ENCODE measurements at places on chromosomes 7 and 10.

DNA sequence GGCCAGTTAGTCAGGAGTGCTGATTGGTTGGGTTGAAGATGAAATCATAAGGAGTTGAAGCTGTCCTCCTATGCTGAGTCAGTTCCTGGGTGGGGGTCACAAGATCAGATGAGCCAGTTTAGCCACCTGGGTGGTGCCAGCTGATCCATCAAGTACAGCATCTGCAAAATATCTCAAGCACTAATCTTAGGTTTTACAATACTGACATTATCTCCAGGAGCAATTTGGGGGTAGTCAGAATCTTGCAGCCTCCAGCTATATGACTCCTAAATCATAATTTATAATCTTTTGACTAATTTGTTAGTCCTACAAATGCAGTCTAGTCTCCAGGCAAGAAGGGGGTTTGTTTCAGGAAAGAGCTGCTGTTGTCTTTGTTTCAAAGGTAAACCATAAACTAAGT, 184.1 kb upstream of the STK17A start:
- no peak for DNase-seq

GRCh38 chr10:110372656-110373055, 67.9 kb upstream of the SMNDC1 start:
- DNase-seq = no peak

GRCh38 chr7:18212758-18213157, 185.1 kb upstream of the PRPS1L1 start:
- DNase-seq = no peak

DNA sequence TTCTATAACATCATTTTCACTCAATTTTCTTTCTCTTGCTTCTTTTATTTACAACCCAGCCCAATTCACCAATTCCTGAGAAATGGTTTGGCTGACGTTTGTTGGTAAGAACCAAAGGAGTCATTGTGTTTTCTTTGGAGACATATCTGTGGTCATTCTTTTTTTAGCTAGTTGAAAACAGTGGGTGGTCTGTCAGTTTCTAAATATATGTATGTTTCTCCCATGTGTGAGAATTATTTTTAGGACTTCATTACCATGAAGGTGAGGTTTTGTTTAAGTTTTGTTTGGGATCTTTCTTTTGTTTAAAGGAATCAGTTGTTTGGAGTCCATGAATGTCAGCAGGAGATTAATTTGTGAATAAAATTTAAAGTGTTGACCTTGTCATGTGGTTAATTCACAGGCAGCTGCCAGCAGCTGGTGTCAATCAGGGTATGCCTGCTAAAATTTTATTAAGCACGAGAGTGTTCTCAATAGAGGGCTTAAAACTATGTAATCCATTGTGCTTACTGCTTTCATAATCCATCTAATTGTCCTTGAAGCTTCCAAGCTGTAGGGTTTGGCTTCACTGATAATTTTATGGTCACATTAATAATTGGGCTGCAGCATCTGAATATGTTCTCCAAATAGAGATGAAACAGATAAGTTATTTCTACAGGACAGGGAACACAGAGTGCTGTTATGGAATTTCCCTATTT, 38.7 kb downstream of the INSYN2A start:
- no peak for DNase-seq

DNA sequence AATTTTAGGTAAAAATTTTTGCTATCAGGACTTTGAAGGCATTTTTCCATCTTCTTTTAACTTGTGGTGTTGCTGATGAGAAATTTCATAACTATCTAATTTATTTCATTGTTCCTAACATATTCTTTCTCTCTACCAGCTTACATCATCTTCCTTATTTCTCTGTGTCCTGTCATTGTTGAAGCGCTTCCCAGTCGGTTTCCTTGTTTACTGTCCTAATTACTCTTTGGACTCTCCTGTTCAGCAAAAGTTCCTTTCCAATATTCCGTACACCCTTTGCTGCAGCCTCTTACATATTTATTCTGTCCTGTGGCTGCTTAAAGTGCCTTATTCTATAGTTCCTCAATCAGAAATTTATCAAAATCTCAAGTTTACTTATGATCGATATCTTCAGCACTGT, 609.0 kb upstream of the FZD8 start:
- DNase-seq = no peak

- no peak for DNase-seq
Measured at GRCh38 chr7:78111386-78111785, 312.8 kb downstream of the PHTF2 start.

- DNase-seq = no peak
Measured at GRCh38 chr10:59387951-59388670, 25.8 kb upstream of the FAM13C start.

- DNase-seq = no peak
Measured at GRCh38 chr10:6465437-6465836, 114.6 kb downstream of the PRKCQ start.

DNA sequence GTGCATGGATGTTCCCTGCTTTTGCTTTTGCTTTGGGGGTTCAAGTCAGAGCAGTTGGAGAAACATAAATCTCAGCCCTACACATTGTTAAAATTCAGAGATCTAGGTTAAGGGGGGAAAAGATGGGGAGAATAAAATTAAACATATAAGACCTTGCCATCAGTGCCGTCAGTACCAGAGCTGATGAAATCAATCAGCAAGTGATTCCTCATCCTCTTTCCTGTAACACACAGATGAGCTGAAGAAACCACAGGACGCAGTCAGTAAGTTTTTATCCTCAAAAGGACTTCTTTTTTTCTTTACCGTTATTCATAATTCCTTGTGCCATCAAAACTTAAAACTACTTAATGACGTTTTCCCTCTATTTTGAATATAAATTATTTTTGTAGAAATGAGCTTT, 5.9 kb downstream of the HECW1 start:
- no peak for DNase-seq

DNA sequence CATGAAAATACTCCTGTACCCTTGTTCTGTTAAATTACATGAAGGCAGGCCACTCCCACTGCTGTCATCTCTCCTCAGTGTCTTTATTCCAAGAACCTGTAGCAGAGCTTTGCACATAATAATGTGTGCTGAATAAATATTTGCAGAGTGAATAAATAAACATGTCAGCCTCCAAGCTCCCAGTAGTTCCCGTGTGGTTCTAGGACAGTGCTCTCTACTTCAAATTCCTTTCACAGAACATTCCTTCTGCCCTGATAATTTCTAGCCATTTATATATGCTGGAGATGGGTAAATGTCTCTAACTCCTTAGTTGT, 20.3 kb upstream of the HYAL4 start:
- no peak for DNase-seq

DNA sequence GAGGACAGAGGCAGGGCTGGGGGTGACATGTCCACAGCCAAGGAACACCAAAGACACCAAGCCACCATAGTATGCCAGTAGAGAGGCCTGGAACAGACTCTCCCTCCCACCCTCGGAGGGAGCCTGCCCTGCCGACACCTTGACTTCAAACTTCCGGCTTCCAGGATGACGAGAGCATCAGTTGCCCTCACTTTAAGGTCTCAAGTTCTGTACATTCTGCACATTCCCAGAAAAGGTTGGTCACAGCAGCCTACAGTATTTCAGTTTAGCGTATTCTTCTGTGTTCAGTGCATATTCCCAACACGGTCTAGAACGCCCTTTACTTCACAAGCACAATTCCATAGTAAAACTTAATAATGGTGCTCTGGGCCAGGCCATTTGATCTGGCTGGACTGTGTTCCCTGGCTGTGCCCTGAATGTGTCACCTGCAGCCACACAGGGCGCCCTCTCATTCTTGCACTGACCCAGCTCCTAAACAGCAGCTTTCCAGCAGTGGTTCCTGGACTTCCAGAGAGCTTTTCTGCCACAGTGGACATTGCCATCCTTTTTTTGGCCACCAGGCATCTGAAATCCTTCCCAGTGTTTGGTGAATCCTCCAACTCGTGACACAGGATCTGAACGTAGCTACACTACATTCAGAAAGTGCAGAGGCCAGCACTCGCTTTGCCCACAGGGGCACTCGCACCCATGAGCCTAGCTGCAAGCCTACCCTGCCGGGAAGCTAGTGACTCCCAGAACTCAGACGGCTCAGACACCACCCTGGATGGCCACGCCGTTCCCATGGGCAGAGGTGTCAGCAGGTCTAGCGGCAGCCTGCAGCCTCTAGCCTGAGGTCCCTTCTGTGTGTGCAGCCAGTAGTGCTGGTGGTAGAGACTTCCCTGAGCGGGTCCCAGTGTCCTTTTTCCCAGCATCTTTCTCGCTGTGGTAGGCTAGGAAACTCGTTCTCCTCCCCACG, 36.4 kb upstream of the INSIG1 start:
- DNase-seq = no peak

- no peak for DNase-seq
Measured at GRCh38 chr10:76451911-76452310, 1020.5 kb downstream of the LRMDA start.

GRCh38 chr10:28734938-28735759, 57.8 kb downstream of the BAMBI start:
- DNase-seq = no peak

- DNase-seq = no peak
Measured at GRCh38 chr10:29377333-29377961, 88.6 kb downstream of the LYZL1 start.

DNA sequence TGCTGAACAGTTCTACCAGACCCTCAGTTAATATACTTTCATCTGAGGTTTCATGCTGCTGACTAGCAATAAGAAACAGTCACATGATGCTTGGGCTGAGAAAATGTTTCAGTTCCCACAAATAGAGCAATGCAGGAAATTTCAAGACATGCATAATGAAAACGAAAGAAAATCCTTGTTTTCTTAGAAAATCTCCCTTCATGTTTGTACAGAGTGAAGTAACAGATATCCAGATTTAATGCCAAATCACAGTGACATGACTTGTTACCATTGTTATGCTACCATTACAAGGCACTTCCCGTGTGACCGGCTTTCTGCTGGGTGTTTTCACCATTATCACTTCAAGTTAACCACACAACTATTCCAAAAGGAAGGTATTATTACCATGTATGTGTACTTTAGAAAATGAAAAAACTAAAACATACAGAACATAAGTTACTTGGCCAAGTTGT, 121.7 kb downstream of the DOCK4 start:
- peak; percentile 65 for DNase-seq

DNA sequence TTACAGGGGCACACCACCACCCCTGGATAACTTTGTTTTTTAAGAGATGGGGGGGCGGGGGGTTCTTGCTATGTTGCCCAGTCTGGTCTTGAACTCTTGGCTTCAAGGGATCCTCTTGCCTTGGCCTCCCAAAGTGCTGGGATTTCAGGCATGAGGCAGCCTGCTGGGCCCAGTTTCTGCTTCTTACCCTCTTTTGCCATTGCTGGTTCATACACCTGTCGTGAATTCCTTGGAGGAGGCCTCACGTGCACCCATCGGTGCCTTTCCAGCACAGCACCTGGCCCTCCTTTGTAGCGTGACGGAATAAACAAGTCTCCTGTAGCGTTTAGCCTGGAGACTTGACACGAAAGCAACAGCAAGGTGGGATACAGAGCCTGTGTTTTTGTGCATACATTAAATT, 75.5 kb downstream of the CARD11 start:
- no peak for DNase-seq

DNA sequence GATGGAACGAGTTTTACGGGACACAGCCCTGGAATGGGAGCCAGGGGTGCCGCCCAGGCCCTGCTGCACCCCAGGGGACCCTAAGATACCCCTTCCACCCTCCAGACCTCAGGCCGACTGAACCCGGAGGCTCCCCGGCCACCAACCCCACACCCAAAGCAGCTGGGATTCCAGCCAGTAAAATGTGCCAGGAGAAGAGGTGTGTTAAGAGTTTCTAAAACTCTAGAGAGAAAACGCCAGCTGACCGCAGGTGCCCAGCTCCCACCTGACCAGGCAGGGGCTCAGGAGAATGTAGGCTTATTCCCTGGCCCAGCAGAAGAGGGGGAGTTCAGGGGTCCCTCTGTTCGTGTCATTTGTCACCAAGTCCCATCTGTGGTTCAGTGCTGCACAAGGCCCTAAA, 17.5 kb downstream of the NUDT1 start:
- no peak for DNase-seq

DNA sequence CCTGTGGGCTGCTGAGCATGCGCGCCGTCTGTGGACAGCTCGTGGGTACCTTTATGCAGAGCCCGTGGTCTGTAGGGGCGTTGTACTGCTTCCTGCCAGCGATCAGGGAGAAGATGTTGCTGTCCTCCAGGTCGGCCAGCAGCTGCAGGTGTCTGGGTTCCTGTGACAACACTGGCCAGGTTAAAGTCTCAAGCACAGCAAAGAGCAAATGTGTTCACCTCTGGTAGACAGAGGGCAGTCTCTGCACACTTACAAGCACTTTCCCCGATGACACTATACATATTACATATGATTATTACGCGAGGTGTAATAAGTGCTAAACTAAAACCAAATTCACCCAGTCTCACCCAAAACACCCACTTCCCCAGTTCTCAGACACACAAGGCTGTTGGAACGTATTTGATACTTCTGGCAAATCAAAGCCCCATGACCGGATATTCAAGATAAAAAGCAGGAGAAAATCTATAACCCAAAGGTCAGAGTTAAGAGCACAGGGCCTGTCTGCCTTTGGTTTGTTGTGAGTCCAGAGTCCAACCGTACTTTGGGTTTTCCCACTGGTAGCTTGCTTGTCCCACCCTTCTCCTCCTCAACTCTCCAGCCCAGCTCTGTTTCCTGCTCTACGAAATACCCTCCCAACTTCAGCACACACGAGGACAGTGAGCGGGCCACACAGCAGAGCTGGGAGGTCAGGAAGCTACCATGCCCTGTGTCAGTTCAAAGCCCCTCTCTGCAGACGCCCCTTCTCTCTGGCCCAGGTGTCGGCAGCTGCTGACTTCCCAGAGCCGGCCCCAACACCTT, 49.7 kb upstream of the DDC start:
- no peak for DNase-seq

DNA sequence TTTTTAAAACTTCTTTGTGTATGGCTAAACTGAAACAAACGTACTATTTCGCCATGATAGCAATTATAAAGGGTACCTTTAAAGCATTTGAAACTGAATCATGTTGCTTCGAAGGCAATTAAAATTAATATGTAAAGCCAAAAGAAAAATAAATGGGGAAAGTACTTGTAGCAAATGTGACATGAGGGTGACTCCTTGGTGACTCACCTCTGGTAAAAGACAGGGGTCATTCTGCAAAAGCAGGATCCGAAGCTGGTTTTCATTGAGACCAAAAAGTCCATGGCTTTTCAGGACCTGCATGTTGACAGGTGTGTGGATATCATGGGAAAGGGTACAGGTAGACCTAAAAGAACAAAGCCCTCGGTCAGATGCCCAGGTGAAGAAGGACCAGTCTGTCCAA, 1.5 kb downstream of the ZC3HAV1L start:
- DNase-seq = no peak

DNA sequence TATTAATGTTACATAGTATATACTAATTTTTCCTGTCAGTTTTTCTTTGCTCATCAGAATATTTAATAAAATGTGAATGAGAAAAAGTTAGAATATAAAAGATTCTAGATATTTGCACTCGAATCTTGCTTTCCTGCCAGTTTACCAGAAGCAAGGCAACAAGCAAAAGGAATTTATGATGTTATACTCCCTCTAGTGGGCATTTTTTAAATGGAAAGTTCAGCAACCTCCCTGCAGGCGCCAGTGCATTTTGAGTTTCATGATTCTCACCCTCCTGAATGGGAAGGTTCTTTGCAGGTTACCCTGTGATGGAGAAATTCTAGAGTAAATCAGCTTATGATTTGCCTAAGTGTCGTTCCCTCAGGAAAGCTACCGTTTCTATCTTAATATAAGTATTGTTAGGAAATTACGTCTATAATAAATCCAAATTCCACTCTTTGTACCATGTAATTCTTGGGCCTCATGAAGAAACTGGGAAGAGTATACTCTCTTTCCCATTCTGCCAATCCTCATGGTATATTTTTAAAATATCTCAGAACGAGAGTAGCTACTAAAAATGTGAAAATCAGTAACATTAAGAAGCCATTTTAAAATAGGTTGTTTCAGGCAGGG, 350.0 kb downstream of the CRPPA start:
- peak; percentile 86 for DNase-seq
